ENCODE measurements at places on chromosomes 3 and 15.

DNA sequence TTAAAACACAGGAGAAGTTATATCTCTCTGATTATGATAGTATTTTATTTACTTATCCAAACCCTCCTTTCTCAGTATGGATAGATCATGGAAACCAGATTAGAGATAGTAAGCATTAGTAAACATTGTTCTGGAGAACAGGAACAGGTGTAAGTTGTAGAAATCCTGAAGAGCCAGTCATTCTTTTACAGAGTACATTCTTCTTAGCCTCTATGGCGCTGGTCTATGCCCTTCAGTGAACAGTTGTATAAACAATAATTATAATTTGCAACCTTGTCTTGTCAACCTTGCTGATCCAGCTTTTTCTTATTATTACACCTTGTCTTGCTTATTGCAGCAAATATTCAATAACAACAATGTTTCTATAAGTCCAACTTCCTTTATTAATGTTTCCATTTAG is 47.4 kb downstream of the SLC15A2 start:
- no peak for DNase-seq

GRCh38 chr3:6540981-6541380 is 319.9 kb upstream of the GRM7 start:
- DNase-seq: no peak

DNA sequence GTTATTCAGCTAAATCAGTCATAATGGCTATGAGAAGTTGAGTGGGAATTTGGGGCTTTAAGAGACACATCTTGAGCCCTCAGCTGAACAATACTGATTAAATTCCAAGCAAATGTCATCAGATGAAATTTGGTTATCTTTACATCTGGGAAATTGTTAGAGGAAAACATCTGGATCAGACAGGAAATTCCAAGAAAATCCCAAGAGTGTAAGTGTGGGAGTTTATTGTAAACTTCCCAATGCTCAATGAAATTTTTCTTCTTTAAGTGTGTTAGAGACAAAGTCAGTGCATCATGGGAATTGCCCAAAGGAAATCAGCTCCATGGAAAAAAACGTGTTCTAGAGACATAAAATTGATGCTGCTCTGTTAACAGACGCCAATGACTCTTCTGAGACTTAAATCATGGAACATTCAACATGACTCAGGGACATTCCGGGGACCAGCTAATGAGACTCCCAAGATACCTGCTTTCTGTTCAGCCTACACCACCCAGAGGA is 19.8 kb upstream of the DCLK3 start:
- no peak for DNase-seq

DNA sequence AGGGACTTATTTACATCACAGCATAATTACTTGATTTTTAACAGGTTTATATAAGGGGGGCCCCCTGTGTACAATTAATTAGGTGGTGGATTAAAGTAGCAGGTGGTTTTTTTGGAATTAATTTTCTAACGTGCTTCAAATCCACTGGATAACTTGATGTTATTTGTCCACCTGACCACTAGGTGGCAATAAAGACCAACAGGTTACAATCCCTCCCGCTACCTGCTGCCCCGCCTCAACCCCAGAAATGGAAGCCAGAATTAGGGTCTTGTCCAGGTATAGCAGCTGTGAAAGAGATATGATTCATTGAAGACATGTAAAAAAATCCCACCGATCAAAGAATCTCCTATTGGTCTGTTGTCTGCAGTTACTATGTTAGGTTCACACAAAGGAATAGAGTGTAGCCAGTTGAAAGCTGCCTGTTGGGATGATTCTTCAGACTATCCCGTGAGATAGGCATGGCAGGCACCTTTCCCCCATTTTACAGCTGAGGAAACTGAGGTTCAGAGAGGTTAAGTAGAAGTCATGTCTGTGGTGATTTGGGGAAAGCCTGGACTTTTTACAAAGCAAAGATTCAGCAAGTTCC is 44.0 kb downstream of the MFSD1 start:
- DNase-seq: peak; percentile 57

DNA sequence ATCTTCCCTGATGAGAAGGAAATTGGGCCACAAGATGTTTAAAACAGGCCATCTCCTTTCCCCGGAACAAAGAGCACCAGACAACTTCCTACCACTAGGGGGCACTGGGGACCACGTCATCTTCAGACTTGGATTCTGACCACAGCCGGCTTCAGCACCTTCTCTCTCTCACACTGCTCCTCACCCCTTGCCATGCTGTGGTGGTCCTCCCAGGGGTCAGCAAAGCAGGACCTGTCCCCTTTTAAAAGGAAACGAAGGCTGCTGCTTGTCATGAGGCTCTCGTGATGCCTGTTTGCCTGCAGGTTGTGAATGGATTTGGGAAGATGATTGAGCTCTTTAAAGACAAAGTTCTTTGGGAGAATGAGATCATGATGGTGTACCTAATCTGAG is 16.2 kb downstream of the RFT1 start:
- DNase-seq: peak; percentile 82

DNA sequence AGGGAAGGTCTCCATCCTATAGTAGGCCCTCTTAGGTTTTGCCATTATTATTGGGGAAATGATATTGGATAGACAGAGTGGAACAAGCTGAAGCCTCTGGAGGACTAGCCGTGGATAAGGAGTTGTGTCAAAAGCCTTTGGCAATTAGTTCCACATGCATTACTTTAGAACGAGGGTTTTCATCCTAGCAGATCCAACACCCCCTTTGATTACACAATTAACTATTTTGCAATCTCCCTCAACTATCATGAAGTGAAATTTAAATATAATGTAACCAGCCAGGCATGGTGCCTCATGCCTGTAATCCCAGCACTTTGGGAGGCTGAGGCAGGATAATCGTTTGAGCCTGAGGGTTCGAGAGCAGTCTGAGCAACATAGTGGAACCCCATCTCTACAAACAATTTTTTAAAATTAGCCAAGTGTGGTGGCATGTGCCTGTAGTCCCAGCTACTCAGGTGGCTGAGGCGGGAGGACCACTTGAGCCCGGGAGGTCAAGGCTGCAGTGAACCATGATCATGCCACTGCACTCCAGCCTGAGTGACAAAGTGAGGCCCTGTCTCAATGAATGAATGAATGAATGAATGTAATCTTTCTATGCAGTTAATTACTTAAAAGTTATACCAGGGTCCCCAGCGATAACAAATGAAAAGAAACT is 56.8 kb downstream of the PXYLP1 start:
- no peak for DNase-seq

GRCh38 chr3:155367506-155367905 is 74.0 kb upstream of the STRIT1 start:
- no peak for DNase-seq

DNA sequence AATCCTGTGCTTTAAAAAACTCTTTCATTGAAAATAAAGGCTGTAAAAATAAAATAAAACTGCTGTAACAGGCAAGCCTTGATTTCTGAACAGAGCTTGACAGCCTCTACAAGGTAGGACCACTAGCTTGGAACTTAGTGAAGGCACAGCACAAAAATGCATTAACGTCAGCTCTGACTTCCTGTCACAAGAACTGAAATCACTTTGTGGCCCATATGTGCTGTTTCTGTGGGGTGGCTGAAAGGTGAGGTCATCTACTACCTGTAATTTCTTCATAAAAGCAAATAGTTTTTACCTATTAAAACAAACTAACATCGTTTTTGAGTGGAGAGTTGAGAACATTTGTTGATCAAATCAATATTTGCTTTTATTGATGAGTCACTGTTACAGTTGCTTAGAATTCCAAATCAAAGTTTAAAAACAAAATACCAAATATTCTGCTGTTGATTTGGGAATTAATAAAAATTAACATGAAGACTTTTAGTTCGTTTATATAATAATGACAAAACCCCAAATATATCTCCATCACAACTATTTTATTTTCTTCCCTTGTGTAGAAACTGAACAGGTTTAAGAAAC is 1034.1 kb downstream of the MCTP2 start:
- DNase-seq: no peak

- no peak for DNase-seq
These were observed 6.8 kb upstream of the ARRDC4 start for GRCh38 chr15:97953748-97954147.

GRCh38 chr15:101613130-101614000 is 38.8 kb downstream of the TM2D3 start:
- DNase-seq: no peak
